DMS79 treated with DMSO at 0.1 percent for 48 hours (cell line): ENCODE measurements at places on chromosomes 7 and 10.

- DNase-seq = peak; percentile 5
Observed at GRCh38 chr10:93363891-93364648, 118.1 kb downstream of the MYOF start.

GRCh38 chr7:125661677-125662076, 732.1 kb upstream of the POT1 start:
- DNase-seq = no peak

DNA sequence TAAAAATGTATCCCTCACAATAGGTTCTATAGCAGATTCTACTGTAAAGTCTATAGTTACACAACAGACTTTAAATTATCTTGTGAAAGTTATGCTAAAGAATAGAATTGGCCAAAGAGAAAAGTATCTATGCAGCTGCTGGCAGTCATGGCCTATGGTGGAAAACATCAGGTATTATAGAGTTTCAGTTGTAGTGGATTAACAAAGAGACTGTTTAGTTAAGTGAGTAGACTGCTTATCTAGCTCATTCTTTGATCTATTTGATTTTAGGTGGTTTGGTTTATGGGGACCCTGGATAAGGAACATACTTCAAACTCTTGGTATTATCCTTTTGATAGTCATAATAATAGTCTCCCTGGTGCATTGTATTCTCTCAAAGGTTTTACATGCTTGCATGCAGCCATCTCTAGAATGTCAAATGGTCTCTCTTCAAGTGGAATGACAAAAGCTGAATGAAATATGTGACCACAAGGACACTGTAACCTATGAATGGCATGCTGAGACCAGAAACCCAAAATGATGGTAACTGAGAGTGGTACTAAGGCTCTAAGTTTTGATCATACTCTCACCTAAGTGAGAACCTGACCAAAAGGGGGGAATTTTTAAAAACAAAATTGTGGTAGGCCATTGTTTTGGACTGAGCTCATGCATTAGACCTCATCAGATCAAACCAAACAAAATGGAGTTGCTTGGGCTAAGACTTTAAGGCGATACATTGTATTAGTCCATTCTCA, 54.9 kb upstream of the NAMPT start:
- no peak for DNase-seq

- no peak for DNase-seq
Observed at GRCh38 chr7:80686576-80686975, 48.1 kb downstream of the CD36 start.

- DNase-seq = no peak
Observed at GRCh38 chr10:119700321-119700954, 25.4 kb upstream of the INPP5F start.

GRCh38 chr10:126580873-126581647, 89.4 kb downstream of the C10orf90 start:
- no peak for DNase-seq

GRCh38 chr7:14457568-14458453, 444.7 kb downstream of the DGKB start:
- no peak for DNase-seq

DNA sequence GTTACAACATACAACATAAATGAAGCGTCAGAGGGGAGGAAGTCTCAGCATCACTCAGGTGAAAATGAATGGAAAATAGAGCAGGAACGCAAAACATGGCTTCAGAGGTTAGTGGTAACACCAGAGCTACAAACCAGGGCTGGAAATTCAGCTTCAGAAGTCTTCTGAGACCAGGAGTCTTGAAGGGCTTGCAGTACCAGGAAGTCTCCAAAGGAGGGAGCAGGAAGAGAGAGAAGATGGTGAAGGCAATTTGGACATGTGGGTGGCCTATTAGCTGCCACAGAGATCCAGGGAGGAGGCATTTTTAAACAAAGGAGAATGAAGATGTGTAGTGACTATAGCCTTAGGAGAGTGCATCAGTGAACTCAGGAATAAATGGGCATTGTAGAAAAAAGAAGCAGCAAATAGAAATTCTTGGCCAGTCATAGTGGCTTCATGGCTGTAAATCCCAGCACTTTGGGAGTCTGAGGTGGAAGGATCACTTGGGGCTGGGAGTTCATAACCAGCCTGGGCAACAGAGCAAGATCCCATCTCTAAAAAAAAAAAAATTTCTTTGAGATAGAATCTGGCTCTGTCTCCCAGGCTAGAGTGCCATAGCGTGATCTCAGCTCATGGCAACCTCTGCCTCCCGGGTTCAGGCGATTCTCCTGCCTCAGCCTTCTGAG, 9.3 kb upstream of the TET1 start:
- DNase-seq = peak; percentile 11

DNA sequence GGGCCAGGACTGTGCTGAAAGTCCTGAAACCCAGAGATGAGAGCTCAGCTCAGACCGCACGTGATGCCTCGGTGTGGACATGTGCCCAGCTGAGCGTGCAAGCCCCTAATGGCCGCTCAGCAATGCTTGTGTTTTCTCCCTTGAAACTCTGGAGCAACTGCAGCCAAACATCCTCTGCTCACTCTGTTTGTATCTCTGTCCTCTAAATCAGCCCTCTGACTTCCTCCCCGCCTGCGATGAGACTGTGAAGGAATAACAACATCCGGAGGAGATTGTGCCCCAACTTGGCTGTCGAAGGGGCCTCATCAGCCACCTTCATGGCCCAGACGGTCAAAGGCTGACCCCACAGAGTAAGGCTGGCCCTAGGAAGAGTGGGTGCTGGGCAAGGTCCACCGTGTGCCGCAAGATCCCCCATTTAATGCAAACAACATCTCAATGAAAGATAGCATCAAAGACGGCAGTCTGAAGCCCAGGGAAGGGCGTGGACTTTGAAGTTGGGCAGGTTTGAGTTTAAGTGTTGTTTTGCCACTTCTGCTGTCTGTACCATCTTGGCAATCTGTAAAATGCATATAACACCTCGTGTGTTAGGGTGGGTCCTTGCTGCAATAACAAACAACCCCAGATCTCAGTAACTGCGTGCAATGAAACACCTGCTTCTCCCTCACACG, 39.9 kb downstream of the CALML3 start:
- DNase-seq = no peak

- peak; percentile 45 for DNase-seq
Observed at GRCh38 chr7:85065306-85065705, 121.5 kb downstream of the SEMA3D start.

DNA sequence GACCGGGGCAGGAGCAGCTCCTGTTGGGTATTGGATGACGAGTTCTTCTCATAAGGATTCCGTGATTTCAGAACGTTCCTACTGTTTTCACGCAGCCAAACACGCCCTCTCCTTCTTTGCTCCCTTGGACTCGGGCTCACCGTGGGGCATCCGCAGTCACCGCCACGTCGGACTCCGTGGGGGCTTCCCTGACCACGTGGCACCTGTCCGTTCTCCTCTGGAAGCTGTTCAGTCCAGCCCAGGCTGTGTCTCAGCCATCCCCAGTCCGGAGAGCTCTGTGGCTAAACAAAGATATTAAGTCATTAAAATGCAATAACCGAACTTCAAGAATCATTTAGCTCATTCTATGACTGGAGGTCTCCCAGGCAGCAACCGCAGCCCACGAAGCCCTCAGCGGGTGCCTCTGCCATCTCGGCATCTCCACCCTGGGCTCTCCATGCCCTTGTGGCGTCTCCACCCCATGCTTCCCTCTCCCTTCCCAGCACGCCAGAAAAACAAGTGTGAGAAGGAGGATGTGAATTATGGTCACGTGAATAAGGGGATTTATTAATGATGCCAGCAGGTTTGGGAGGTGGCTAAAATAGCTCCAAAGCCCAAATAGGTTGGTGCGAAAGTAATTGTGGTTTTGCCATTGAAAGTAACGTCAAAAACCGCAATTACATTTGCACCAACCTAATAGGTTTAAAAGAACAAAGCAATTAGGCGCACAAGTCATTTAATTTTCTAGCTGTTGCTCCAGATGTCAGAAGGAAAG, 224.6 kb upstream of the PPP2R2D start:
- peak; percentile 37 for DNase-seq

DNA sequence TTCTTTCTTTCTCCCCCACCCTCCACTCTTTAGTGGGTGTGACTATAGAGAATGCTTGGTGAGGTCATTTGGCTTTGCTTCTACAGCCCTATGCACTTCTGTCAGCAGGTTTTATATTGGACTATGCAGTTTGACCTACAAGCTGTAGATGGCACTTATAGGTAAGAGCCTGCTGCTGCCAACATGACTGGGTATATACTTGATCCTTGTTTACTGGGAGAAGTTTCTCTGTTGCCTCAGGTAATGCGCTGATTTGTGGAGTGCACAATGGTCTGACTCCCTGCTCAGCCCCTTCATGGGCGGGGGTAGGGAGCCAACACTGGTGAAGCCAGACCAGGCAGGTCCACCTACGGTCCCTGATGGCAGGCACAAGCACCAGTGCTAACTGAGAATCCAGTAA, 33.7 kb upstream of the C7orf33 start:
- no peak for DNase-seq

GRCh38 chr10:8060010-8060703, 5.7 kb downstream of the GATA3 start:
- DNase-seq = no peak

- DNase-seq = peak; percentile 54
Observed at GRCh38 chr7:80842022-80842790, 76.6 kb downstream of the SEMA3C start.

DNA sequence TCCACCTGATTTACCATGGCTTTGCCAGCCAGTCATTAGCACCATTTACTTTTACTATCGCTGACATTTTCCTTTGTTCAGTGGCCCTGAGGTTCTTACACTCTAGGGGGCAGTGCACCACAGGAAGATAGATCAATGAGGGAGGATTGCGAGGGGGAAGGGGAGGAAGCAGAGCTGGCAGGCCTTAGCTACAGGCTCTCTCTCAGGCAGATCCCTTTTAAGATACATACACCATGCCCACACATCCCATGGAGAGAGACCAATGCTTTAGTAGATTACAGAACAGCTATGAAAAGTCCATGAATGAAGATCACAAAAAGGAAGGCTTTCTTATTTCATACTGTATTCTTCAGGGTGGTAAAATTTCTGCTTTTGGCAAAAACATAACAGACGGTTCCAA, 47.4 kb downstream of the DENND11 start:
- no peak for DNase-seq

- no peak for DNase-seq
Observed at GRCh38 chr10:6089334-6090219, 743 bp downstream of the RBM17 start.

GRCh38 chr10:63885156-63885555, 364.0 kb downstream of the REEP3 start:
- no peak for DNase-seq

DNA sequence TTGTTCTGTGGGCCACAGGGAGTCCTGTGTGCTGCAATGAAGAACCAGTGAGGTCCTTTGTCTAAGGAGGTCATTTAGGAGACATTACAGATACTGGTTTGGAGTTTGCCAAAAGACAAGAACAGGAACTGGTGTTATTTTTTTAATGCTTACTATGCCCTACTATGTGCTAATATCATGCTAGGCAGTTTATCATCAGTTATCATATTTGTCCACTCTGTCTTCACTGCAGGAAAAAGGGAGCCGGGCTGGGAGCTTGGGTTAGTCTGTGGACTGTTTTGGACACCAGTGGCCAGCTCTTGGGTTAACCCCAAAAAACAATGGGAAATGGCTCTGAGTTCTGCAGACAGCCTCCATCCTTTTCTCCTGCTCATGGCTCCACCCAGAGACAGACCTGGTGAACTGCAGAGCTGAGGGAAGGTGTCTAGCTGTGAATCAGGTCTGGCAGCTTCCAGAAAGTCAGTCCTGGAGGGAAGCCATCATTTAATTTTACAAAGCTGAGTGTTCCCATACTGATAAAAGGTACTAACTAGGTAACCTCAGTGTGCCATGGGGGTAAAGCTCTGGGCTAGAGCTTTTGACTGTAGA, 101.2 kb upstream of the ZNF746 start:
- no peak for DNase-seq

DNA sequence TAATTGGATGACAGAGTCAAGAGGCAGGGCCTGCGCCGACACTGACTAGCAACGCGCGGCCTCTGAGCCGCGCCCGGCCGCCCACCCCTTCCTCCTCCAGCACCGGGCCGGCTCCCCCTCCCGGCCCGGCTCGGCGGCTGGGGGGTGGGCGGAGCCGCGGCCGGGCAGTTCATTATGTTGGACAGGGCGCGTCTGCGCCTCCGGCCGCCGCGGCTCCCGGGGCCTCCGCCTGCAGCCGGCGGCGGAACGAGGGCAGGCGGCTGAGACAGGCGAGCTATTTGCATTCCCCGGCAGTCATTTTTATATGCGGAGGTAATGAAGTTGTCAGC, 106.7 kb downstream of the SNX10 start:
- peak; percentile 82 for DNase-seq

GRCh38 chr10:10816447-10816846, 201.2 kb upstream of the CELF2 start:
- DNase-seq = no peak

DNA sequence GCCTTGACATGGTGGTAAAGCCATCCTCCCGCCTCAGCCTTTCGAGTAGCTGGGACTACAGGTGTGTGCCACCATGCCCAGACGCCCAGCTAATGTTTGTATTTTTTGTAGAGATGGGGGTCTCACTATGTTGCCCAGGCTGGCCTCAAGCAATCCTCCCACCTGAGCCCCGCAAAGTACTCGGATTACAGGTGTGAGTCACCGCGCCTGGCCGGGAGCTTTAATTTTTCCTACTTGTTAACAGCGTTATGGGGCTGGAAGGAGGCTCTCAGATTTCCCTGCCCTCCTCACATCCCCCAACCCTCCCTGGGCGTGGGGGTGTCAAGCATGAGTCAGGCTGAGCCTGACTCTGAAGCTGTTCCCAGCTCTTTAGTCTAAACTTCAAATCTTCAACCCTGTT, 8.3 kb downstream of the ALKBH4 start:
- DNase-seq = no peak

DNA sequence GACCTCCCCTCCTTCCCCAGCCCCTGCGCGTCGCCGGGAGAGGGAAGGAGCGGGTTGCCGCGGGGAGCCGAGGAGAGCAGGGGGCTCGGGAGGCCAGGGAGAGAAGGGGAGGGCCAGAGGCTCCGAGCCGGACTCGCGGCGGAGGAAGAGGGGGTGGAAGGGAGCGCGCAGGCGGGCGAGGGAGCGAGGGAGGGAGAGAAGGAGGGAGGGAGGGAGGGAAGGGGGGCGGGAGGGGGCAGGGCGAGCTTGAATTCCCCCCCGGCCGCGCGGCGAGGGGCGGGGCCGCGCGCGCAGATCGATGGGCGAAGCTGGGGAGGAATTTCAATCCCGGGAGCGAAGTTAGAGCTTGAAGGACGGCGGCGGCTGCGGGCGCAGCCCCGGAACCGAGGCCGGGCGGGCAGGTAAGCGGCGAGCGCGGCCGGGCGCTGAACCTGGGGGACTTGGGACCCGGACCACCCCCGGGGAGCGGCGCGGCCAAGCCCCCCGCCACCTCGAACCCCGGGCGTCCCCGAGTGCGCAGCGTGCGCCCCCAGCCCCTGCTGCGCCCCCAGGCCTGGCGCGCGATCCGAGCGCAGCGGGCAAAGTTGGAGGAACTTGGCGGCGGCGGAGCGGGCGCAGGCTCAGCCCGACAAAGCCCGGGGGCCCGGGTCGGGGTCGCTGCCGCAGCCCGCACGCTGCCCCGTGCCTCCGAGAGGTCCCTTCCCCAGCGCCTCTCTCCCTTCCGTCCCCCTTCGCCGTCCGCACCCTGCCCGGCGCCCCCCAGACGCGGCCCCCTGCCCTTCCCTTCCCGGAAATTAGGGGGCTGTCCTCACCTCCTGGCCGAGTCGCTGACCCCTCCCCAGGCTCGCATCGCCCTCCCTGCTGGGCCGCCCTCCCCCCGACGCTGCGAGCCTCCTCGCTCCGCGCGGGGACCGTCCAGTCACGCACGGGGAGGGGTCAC, at the start of gene ELFN1:
TSS of gene ELFN1 (plus strand) at position 324 of the 940 bp plus-strand sequence. CDS start 74,320 bp downstream, outside the sequence.
- DNase-seq = no peak

GRCh38 chr7:108808549-108809266, 239.0 kb downstream of the DNAJB9 start:
- DNase-seq = no peak

- DNase-seq = peak; percentile 40
Observed at GRCh38 chr10:88934900-88935672, 17.5 kb downstream of the ACTA2 start.

GRCh38 chr10:22712956-22713852, 1.2 kb downstream of the PIP4K2A start:
- DNase-seq = no peak
